ENCODE measurements at places on chromosomes 6 and 20.

DNA sequence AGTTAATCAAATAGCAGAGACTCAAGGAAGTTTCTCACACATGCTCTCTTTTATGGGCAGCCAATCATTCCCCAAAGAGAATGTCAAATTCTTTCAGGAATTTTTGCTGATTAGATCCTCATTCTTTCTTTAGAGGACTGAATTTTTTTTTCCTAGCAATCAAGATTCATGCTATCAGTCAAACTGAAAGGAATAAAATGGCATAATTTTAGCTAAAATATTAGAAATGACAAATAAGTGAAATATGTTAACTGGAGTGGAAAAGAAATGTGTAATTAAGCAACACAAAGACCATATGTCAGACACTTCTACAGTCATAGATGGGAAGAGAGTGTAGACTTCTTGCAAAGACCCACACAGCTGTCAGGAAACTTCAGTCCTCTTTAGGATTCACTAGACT, 242.3 kb upstream of the RNF217 start:
- DNase-seq, result no peak

- DNase-seq, result no peak
These were observed 24.5 kb upstream of the PTCHD4 start for GRCh38 chr6:48135323-48136084.

- no peak for DNase-seq
These were observed 14.1 kb downstream of the FKBP5 start for GRCh38 chr6:35674594-35674993.

GRCh38 chr20:19008497-19008896, 194.9 kb downstream of the SCP2D1 start:
- DNase-seq, result no peak

DNA sequence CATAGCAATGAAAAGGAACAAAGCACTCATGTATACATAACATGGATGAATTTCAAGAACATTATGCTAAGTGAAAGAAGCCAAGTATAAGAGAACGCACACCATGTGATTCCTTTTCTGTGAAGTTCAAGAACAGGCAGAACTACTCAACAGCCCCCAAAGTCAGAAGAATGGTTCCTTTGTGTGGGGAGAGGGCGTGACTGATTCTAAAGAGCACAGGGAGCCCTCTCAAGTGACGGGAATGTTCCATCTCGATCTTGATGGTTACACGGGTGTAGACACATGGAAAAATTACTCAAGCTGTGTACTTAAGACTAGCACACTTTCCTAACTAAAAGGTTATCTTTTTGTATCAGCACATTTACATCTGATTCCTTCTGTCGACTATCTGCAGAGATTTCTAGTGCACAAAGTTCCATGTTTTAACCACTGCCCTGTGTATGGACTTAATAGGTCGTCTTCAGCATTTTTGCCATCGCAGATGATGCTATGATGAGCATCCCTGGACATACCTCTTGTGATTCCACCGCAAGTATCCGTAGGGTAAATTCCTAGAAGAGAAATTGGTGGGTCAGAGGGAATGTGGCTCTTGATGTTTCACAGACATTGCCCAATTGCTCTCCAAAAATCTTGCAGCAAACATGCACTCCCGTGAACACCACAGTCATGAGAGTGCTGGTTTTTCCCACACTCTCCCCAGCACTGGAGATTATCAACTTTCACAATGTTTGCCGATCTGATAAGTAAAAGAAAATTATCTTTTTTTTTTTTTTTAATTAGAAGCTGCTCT, 279.3 kb downstream of the BMP7 start:
- DNase-seq, result no peak

- DNase-seq, result no peak
These were observed 38.7 kb downstream of the MOXD1 start for GRCh38 chr6:132362442-132363185.

DNA sequence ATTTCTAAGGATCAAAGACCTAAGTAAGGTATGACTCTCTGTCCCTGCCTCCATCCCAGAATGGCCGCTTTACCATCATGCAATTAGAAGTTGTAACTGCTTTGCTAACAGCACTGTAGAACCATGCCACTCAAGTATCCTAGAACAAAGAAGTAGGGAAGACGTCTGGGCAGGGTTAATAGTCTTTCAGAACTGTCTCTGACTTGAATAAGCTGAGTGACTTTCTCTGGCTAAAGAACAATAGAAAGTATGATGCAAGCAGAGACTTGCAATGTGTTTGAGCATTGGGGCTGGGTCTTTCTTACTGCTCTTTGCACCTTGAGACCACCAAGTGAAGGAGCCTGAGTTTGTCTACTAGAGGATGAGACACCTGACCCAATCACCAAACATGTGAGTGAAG, 279.6 kb upstream of the JAG1 start:
- DNase-seq, result no peak

DNA sequence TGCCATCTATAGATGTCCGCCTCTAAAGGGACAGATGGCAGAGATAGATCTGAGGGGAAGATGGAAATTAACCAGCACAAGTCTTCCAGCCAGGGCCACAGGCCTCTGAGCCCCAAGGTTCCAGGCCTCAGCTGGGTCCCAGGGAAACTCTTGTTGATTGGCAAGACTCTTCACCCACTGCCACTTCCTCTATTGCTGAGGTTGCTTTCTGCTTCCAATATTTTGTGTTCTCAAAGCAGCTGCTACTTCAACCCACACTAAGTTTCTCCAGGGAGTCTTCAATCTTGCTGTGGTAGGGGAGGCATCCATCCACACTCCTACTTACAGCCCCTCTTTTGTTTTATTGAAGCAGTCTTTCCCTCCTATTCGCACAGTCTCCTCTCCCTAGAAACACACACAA, 36.4 kb upstream of the SASH1 start:
- no peak for DNase-seq

GRCh38 chr6:54810147-54810546, 36.4 kb upstream of the FAM83B start:
- DNase-seq, result no peak

DNA sequence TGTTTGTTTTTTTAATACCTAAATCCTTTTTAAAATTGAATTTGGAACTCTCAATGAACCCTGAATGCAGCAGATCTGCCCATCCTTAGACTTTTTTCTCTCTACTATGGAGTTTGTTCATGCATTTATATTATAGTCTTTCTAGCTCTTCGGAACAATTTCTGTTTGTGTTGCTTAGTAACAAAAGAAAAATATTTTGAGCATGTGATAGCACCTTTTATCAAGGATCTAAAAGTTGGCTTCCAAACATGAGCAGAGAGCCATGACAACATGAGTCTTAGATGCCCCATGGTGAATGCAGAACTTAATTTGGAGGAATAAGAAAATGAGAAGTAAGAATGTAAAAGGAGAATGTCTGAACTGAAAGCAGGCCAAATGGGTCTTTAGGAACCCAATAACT, 133.7 kb downstream of the EDN1 start:
- no peak for DNase-seq

GRCh38 chr20:49582413-49583334, 14.7 kb upstream of the PTGIS start:
- no peak for DNase-seq

GRCh38 chr6:102581378-102582124, 1188.0 kb downstream of the GRIK2 start:
- no peak for DNase-seq

GRCh38 chr6:30781395-30781742, 37.0 kb upstream of the IER3 start:
- DNase-seq, result no peak

DNA sequence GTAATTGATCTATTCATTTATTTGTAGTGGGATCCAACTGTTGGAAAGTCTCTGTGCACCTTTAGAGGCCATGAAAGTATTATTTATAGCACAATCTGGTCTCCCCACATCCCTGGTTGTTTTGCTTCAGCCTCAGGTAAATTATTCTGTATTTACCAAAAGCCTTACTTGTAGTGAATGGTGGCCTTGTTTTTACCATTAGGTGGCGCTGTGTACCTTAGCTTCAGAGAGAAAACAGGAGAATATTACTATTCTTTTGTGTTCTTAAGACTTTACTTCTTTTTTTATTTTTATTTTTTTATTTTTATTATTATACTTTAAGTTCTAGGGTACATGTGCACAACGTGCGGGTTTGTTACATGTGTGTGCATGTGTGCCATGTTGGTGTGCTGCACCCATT, 23.7 kb downstream of the PEX7 start:
- DNase-seq, result no peak

Measured in activated naive CD8-positive, alpha-beta T cell treated with anti-CD3 and anti-CD28 coated beads, Interleukin-2, amount 50 U/mL, for 16 hours (primary cell).